ENCODE measurements at places on chromosomes 5 and 9.

- DNase-seq, result no peak
Observed at GRCh38 chr9:127742435-127743088, 7.5 kb upstream of the TOR2A start.

- DNase-seq, result no peak
Observed at GRCh38 chr9:5851445-5851844, 18.5 kb upstream of the ERMP1 start.

GRCh38 chr5:127958421-127959011 is 125.0 kb upstream of the SLC12A2 start:
- DNase-seq, result no peak

- DNase-seq, result no peak
Observed at GRCh38 chr9:92974161-92974661, 26.9 kb downstream of the FGD3 start.

DNA sequence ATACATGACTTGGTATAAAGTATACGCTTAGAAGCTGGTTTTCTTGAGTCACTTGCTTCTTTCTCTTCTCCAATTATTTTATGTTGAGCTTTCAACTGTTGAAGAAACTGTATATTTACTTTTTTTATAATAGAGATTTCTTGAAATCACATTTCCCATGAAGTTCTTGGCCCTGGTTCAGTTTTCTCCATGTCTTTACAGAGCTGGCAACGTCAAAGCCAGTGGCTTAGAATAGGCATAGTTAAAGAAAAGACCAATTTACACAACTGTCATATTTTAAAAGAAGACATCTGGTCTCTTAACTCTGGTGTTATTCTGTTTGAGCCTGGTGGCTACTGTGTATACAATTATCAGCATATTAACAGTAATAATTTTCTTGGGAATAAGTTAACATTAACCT is 1249.3 kb downstream of the CDH12 start:
- no peak for DNase-seq

All from activated CD4-positive, alpha-beta T cell treated with anti-CD3 and anti-CD28 coated beads for 1 hour (primary cell).